Uterus (tissue), 4 donors: ENCODE measurements at places on chromosomes 16 and 17. TPM values are rescaled to one million over a fixed set of nuclear protein-coding genes. Genes with fewer than 3 reads are reported as not detected.

Gene RNF135
- 17.9 TPM for total RNA-seq

Gene SYNGR2
- 19.6 TPM for total RNA-seq

DNA sequence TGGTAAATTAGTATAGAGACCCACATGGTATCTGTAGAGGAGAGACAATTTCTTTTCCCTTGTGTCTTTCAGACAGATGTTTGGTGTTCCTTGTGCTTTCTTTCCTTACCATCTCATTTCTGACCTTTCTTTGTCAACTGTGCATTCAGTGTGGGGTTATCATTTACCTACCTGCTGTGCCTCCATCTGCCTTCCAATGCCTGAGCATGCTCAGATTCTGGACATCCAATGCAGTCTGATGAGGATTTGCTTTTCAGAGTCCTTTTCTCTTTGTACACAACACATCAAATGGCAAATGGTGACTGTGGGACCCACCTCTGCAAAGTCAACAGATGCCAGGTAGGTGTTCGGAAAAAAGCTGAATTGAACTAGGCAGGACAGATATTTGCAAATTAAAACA lies 364.8 kb downstream of the CA10 start:
- no peak overlapping the region for H3K4me3 ChIP-seq
- H3K27ac ChIP-seq, result no peak overlapping the region
- H3K27me3 ChIP-seq, result no peaks in the 10 kb centered on the region
- DNase-seq, result no peak
- no peaks in the 10 kb centered on the region for H3K36me3 ChIP-seq

Gene COG8
- total RNA-seq, result 58.8 TPM

Gene TPSG1
- total RNA-seq, result not detected

GRCh38 chr16:53061701-53062159 lies 6.9 kb downstream of the CHD9 start:
- no peak overlapping the region for H3K4me3 ChIP-seq
- no peaks in the 10 kb centered on the region for H3K4me1 ChIP-seq
- H3K27me3 ChIP-seq, result no peaks in the 10 kb centered on the region
- no peak for DNase-seq

GRCh38 chr17:80613732-80614071 lies 69.1 kb downstream of the RPTOR start:
- no peak overlapping the region for H3K27ac ChIP-seq
- no peaks in the 10 kb centered on the region for H3K27me3 ChIP-seq
- no peaks in the 10 kb centered on the region for H3K4me1 ChIP-seq
- no peak for DNase-seq
- no peak overlapping the region for H3K4me3 ChIP-seq
- no peaks in the 10 kb centered on the region for H3K36me3 ChIP-seq

DNA sequence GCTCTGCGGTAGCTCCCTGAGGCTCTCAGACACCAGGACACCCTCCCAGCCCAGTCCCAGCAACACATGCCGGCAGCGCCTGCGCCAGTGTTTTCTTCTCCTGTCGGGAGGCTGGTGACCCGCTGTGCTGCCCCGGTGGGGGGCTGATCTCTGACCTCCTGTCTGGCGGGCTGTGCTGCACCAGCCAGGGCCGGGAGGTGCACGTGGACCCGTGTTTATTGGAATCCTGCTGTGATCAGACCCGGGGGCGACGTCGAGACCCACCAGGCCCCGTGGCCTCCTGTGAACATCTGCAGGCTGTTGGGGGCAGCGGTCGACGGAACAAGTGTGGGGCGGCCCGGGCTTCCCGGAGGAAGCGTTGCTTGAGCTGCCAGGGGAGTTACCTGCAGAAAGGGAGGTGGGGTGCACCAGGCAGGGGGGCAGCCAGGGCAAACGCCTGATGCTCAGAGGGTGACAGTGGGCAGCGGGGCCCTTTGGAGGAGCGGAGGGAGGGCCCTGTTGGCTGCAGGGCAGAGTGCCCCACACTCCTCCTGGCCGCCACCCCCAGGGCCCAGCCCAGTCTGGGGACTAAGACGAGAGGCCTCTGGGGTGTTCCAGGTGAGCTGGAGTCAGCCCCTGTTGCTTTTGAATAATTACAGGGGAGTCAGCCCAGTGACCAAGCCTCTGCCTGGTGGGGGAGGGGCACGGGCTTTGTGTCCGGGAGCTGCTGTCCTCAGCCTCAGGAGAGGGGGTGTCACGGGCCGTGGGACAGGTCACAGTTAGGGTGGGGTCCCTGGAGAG lies 2.3 kb upstream of the SSTR5 start:
- peaks cover 21% of the 10 kb centered on the region for H3K27me3 ChIP-seq
- no peaks in the 10 kb centered on the region for H3K36me3 ChIP-seq
- H3K4me1 ChIP-seq, result no peaks in the 10 kb centered on the region
- DNase-seq, result no peak
- H3K27ac ChIP-seq, result no peak overlapping the region
- no peak overlapping the region for H3K4me3 ChIP-seq

DNA sequence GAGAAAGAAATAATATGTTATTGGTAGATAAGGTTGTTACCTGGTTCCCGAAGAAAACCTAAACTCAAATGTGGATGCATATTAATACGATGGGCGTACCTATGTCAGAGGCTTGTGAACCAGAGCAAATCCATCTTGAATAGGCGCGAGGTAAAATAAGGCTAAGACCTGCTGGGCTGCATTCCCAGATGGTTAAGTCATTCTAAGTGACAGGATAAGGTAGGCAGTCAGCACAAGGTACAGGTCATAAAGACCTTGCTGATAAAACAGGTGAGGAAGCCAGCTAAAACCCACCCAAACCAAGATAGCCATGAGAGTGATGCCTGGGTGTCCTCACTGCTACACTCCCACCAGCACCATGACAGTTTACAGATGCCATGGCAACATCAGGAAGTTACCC lies 1400.1 kb downstream of the CDH8 start:
- no peaks in the 10 kb centered on the region for H3K4me1 ChIP-seq
- H3K4me3 ChIP-seq, result no peak overlapping the region
- DNase-seq, result no peak
- H3K27ac ChIP-seq, result no peak overlapping the region
- no peaks in the 10 kb centered on the region for H3K27me3 ChIP-seq

- DNase-seq, result peak; percentile 60
- peaks cover 4% of the 10 kb centered on the region for H3K4me1 ChIP-seq
Measured at GRCh38 chr17:50425682-50426471, at the start of gene ACSF2. Gene ACSF2 (plus strand): TSS chr17:50426218. CDS start chr17:50426262, 44 bp downstream.

DNA sequence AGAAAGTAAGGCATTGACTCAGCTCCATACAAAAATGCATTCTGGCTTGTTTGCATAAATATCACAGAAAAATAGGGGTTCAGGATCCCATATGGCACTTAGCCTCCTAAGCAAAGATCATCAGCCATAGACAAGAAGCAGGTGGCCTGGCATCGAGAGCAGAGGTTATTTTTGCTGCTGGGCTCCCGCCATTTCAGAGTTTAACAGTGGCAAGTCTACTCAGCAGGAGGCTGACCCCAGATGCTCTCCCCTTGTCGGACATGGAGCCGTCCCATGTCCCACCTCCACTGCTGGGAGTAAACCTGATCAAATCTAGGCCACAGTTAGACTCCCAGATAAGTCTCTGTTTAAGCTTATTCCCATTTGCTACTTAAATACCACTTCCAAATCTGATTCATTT lies 269.1 kb downstream of the FTO start:
- H3K27ac ChIP-seq, result no peak overlapping the region
- H3K4me1 ChIP-seq, result no peaks in the 10 kb centered on the region
- no peaks in the 10 kb centered on the region for H3K36me3 ChIP-seq
- no peak for DNase-seq
- H3K4me3 ChIP-seq, result no peak overlapping the region

GRCh38 chr16:83308414-83308813 lies 499.4 kb upstream of the HSBP1 start:
- H3K27ac ChIP-seq, result no peak overlapping the region
- no peaks in the 10 kb centered on the region for H3K36me3 ChIP-seq
- H3K27me3 ChIP-seq, result no peaks in the 10 kb centered on the region
- DNase-seq, result no peak

DNA sequence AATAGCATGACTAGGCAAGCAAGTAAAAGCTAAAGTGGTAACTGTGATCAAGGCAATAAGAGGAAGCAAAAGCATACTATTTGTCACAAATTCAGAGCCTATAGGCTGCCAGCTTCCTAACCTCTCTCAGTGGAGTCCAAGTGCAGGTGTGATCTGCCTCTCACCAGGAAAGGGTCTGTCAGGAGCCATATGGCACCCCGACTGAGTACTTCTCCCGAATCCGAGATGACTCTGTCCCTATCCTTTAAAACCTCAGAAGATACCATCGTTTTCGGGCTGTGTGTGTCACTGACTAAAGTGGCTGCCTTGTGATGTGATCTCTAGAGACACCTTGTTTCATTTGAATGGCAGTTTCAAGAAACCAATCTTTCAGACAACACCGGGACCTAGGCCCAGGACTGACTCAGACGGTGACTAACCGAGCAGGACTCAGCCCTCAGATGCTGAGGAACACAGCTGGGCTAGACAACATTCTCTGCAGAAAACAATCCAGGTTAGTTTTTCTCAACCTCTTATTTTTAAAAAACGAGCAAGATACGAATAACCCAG lies 63.6 kb downstream of the SMG6 start:
- DNase-seq, result peak; percentile 75
- peak overlapping the region; percentile 92 for H3K27ac ChIP-seq
- H3K36me3 ChIP-seq, result no peaks in the 10 kb centered on the region
- H3K4me3 ChIP-seq, result no peak overlapping the region
- no peaks in the 10 kb centered on the region for H3K27me3 ChIP-seq
- H3K4me1 ChIP-seq, result peaks cover 20% of the 10 kb centered on the region
